Stimulated activated CD8-positive, alpha-beta memory T cell treated with anti-CD3 and anti-CD28 coated beads, Interleukin-7, amount 100 ng/mL, for 4 hours (primary cell): ENCODE measurements at places on chromosomes 7 and 10.

DNA sequence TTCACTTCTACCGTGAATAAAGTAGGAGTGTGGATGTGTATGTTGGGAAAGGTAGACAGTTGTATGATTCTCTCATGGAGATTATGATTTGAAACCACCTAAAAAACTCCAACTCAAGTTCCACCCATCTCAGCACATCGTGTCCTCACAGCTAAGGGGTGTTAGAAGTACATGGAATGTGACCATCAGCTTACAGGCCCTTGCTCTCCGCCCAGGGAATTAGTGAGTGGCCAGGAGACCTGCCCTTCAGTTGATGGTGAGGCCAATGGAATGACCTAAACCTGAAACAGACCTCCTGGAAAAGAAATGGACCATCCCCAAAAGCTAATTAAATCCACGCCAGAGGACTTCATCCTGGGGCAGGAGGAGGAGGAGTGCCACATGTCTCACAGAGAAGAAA is 2.1 kb upstream of the WNT2 start:
- DNase-seq = no peak

DNA sequence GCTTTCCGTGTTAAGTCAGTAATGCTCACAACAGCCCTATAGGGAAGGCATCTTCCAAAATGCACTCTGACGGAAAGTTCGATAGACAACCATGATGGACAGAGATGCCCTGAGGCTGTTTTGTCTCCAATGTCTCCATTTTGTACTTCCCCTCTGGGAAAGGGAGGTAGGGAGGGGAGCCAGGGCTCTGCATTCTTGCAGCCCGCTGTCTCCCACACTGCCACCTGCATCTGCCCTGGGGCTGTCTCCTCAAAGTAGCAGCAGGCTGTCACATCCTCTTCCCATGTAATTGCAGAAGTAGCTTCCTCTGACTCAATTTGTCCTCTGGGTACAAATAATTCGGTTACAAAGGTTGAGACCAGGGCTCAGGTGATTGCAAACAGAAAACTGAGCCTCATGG is 131.4 kb downstream of the GPAM start:
- DNase-seq = no peak

- DNase-seq = no peak
These were observed 1.1 kb upstream of the DNAAF5 start for GRCh38 chr7:725223-726005.

DNA sequence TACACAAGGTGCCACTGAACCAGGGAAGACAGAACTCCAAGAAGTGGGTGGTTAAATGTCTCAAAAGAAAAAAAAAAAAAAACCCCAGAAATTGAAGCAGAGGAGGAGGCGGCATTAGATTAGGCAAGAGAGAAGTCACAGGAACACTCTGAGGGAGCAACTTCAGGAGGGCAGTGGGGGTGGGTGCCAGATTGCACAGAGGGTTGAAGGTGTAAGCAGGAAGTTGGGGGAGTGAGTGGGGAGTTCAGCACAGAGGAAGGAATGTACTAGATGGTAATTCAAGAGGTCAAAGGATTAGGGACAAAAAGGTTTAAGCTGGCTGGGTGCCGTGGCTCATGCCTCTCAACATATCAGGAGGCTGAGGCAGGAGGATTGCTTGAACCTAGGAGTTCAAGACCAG is 110.0 kb upstream of the PDLIM1 start:
- DNase-seq = no peak

- DNase-seq = no peak
These were observed 115.5 kb downstream of the INPP5A start for GRCh38 chr10:132652936-132653590.

GRCh38 chr7:105613611-105614330 is 32.5 kb upstream of the EFCAB10 start:
- DNase-seq = no peak

DNA sequence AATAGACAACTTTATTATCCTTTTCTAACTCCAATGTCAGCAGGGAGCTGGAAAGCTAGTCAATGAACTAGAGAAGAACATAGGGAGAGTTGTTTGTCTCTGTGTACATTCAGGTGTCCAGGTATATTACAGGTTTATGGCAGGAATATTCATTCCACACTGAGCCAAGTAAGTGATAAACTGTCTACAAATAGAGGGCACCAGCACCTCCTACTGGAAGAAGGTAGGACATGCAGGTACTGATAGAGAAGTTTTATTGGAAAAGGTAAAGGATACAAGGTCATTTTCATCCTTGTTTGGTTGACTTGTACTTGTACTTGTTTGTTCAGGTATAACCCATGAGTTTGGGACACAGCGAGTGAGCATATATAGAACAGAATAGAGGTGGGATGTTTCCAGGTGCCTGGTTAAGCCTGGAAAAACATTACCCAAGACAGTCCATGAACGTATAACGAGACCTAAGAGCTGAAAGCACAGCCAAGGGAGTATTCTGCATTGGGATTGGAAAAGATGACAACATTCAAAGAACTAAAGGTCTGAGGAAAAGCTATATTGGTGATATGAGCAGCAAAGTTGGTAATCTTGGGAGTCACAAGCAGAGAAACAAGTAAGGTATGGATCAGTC is 61.4 kb upstream of the PPP1R3C start:
- no peak for DNase-seq

DNA sequence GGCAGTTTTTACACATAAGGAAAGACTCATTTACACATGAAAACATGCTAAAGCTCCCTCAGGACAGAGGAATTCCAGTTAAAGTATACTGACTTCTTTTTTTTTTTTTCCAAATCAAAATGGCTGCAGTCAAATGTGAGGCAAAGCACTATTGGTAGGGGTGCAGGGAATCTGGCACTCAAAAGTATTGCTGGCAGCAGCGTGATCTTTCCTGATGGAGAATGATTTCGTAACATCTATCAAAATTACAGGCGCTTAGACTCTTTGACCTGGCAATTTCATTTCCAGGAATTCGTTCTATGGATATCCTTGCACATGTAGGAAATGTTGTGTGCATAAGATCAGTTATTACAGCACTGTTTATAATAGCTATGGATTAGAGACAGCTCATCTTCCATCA is 65.7 kb downstream of the VSTM4 start:
- no peak for DNase-seq
